ENCODE measurements at places on chromosomes 11 and 22.

DNA sequence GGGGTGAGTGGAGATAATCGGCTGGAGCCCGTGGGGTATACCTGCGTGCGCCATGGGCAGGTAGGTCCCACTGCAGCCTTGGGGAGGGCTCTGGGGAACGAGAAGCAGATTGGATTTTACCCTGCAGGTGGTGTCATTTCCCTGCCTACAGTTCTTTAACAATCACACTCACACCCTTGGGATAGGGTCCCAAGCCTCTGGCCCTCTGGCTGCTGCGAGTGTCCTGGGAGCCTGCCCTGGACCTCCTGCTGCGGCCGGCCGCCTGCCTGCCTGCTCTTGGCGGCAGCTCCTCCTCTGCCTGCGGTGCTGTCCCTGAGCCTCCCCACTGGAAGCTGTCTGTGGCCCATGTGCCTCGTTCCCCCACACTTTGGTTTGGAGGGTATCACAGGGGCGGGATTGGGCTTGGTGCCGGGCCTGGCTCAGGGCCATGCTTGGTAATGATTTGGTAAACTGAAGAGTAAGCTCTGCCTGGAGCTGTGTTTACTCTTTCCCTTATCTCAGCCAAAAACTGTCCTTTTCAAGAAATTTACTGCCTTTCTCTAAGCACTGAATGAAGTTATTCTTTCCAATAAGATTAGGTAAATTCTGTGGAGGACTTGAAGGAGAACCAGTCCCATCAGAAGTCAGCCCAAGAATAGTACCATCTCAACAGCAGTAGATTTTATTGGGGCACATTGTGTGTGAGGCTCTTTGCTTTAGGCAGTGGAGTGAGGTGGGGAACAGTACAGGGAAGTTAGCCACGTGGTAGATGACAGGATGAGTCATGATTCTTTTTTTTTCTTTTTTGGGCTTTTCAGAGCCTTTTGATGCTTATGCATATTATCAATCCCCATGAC lies 53.7 kb downstream of the TBC1D22A start:
- DNase-seq = no peak

DNA sequence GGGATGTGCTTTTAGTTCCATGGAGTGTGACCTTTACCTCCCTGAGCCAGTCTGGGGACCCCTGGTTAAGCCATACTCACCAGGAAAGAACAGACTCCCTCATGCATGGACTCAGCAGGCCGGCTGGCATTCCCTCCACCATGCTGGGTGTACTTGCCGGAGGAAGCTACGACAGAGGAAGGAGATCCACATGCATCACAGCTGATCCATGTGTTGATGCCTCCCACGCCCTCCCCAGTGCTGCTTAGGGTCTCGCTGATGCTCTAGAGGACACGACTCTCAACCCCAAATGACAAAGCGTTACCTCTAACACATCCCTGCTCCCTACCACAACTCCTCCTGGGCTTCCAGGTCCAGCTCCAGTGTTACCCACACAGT lies 39.8 kb downstream of the GAB4 start:
- no peak for DNase-seq

DNA sequence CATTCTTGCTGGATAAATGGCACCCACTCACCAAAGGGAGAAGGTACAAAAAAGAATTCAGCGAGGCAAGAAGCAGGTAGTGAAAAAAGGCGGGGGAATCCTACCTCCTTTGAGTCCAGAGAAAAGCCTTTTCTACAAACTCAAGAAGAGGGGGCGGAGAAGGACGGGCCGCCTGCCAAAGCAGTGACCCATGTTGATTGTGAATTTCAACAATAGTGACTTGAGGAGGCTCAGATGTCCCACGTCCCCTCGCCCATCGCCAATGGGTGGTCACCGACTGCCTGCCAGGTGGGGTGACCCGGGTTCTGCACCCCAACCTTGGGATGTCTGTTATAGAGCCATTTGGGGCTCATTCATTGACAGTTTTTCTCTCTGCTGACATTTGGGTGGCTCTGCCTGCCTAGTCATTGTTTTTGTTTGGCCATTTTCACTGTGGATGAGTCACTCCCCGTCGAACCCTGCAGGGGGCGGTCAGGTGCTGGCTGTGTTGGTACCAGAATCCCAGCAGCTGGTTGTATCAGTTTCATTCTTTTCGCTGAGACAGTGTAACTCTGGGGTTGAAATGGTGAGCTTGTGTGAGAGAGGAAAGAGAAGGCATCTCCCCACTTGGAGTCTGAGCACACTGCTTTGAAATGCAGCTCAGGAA lies 163.4 kb upstream of the NCAM1 start:
- DNase-seq = peak; percentile 19

DNA sequence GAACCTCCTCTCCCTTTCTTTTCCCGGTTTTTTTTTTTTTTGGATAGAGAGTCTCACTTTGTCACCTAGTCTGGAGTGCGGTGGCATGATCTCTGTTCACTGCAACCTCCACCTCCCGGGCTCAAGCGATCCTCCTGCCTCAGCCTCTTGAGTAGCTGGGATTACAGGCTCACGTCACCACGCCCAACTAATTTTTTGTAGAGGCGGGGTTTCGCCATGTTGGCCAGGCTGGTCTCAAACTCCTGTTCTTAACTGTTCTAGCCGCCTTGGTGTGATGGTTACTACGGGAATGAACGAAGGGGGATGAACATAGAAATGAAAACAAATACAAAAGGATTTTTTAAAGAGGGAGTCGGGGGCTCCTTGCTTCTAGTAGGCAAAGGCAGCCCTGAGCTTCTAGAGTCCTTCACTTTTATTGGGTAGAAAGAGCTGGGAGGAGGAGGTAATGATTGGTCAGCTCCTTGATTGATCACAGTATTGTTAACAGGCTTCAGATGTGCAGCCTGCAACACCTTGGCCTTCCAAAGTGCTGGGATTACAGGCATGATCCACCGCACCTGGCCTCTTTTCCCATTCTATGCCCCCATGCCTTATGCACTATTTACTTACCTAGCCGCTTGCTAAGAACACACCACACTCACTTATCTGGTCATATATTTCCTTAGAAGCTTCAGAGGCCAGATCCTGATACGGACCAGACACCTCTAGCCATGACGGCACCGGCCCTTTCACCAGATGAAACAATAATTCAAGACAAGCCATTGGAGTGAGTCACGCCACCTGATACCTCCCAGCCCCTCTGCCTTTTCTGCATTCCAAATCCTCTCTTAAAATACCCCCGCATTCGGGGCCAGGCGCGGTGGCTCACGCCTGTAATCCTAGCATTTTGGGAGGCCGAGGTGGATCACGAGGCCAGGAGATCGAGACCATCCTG lies 20.7 kb downstream of the SUSD2 start:
- no peak for DNase-seq

DNA sequence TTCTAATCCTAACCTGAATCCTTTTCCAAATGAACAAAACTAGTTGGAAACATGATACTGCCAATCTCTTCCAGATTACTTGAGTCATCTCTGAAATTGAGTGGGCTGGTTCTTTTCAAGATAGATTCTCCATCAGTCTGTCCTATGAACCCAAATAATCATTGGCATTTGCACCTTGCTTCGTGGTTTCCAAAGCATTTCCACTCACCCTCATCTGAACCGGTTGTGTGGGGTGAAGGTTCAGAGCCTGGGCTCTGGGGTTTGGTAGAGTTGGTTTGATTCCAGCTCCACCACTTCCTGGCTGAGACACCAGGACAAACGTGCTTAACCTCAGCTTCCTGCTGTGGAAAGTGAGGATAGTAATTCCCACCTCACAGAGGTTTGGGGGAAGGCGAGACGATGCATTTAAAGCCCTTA lies 206.4 kb upstream of the E2F8 start:
- DNase-seq = no peak

DNA sequence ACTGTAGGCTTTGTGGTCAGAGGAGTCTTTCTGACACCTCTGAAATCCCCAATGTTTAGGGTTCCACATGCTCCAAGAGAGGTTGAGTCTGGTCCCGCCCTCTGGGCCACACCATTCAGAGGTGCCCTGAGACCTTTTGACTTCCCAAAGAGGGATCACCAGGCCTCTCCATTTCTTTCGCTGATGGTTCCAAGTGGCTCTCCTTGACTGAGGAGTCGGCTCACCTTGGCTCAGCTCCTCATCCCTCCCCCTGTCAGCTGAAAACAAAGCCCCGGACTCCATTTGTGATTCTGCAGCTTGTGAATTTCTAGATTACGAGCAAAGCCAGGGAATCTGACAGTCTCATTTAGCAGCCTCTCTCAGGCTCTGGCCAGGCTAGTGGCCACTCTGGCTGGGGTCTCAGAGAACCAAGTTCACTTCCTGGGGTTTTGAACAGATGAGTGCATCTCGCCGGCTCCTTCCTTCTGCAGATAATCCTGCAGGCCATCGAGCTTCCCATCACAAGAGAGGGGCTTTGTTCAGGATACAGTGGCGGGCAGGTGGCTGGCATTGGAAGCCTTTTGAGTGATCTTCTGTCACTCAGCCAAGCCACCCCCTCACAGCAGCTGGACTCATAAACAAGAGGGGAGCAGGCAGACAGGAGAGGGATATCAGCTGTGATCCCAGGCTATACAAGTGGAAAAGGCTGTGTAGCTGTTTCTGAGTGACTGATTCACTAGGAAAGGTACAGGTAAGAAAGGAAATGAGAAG lies 102.9 kb downstream of the TRIM29 start:
- peak; percentile 99 for DNase-seq

- peak; percentile 46 for DNase-seq
Observed at GRCh38 chr11:47270331-47271271, 668 bp downstream of the MADD start.

DNA sequence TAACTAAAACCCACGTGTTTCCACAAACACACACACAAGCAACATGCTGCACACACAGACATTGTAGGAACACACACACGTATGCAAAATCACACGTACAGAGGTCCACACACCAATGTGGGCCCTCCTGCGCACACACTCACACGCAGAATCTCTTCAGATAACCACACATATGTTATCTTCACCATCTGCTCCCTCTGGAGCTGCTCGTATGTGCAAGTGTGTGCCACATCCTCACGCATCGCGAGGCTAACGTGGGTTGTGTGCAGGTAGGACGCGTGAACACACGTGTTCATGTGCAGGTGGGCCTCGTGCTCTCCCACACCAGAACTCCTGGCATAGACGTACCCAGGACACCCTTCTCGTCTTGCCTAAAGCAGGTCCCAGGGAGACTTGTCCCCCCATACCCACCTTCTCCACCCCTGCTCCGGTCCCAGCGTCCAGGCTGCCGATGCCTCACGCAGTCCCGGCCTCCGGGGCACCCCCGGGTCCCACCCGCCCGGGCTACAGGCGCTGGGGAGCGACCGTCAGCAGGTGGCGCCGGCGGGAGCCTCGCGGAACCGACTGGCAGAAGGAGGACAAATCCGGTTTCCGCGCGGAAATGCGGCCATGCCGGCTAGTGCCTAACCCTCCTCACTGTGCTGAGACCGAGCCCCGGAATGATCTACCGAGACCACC lies 10.3 kb upstream of the IGSF9B start:
- no peak for DNase-seq

DNA sequence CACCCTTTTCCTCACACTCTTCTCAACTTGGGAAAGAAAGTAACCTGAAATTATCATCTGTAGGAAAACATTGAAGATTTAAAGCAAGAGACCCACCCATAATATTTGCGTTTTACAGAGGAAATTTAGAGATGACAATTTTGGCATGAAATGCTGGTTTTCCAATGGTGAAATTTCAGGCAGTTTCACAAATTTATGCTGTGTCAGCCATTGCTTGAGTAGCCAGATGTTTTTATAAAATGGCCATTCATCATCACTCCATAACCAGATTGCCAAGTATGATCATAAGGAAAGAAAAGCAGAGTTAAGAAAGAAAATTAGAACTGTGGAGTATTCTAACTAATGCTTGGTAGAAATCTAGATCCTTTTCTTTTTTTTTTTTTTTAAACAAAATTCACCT lies 732.9 kb downstream of the NELL1 start:
- DNase-seq = no peak
